SK-N-DZ (cell line): ENCODE measurements at places on chromosomes 5 and 9.

DNA sequence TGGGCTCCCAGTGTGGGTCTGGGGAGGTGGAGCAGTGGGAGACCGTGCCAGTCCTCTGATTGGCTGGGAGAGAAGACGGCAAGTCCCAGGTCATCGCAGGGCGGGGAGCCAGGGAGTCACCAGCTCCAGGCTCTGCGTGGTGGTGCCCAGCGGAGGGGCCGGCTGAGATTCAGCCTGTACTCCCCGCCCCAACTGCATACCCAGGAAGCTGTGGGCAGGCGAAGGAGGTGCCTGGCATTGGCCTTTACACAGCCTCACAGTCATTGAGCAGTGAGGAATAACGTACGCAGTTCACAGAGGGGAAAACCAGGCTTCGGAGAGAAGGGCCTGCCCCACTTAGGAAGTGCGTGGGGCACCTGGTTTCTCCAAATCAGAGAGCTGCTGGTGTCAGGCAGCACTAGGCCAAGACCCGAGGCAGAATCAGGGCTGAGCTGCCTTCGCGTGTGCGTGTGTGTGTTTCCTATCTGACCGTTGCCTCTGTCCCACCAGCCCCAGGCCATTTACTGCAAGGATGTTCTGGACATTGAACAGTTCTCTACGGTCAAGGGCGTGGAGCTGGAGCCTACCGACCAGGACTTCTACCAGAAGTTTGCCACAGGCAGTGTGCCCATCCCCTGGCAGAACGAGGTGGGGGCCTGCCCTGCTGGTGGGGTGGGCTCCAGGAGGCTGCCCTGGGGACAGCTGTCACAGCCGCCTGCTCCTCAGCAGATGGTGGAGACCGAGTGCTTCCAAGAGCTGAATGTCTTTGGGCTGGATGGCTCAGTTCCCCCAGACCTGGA, 6.2 kb upstream of the PRR7 start:
- DNase-seq: no peak

GRCh38 chr5:2205185-2205585, 322.5 kb upstream of the IRX4 start:
- no peak for DNase-seq

DNA sequence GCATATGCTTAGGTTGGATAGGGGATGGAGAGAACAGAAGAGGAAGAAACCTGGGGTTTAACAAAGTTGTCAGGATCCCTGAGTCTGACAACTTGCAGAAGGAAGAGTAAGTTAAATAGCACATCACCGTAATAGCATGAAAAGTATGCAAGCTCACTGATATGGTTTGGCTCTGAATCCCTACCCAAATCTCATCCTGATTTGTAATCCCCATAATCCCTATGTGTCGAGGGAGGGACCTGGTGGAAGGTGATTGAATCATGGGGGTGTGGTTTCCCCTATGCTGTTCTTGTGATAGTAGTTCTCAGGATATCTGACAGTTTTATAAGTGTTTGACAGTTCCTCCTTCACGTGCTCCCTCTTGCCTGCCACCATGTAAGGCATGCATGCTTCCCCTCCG, 193.3 kb downstream of the PSAT1 start:
- DNase-seq: no peak

- DNase-seq: no peak
Observed at GRCh38 chr9:79131246-79131774, 440.5 kb upstream of the TLE4 start.

DNA sequence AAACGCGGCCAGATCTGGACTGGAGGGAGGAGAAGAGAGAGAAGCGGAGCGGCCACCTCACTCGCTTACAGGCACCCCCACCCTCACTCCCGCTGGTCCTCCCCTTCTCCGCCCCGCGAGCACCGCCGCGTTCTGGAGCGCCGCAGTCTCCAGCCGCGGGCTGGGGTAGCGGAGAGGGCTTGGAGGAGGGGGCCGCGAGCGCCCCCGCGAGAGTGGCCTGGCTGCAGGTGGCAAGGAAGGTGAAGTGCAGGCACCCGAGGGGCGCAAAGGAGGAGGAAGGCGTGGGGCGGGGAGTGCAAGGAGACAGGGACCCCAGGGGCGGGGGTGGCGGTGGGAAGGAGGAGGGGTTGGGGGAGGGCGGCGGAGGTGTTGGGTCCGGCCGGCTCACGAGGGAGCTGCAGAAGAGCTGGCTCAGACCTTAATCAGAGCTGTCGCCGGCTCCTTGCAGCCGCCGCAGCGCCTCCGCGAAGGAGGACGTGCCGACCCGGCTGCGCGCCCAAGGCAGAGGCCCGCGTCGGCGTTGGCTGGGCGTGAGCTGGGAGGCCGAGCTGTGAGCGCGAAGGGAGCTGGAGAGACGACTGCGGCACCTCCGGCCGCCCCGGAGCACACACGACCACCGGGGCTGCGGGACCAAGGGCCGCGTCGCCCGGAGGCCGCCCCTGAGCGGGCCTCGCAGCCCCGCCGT, at the start of gene DMRT3:
Gene DMRT3 (plus strand): TSS at position 398 of the 685 bp plus-strand sequence. CDS start 347 bp downstream, outside the sequence.
- DNase-seq: no peak

DNA sequence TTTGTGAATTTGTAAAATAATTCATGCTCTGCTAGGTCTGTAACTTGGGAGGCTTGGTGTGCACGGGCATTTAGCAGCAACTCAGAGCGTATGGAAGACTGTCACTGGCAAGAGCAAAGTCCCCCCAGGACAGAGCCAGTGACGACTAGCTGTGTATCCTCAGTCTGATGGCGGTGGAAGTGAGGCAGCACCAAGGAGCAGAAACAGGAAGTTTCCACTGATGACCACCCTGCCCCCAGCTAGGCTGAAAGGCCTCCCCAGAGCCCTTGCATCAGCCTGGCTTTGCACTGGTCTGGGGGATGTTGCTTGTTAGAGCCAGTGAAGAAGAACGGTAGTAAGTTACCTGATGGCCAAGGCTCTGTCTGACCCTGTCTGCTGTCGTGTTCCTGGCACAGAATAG, 66.8 kb upstream of the ABL1 start:
- no peak for DNase-seq

GRCh38 chr9:126615245-126615790, 1.6 kb downstream of the LMX1B start:
- no peak for DNase-seq

- no peak for DNase-seq
Observed at GRCh38 chr9:99855467-99856176, 33.9 kb downstream of the NR4A3 start.

- no peak for DNase-seq
Observed at GRCh38 chr5:168714046-168714445, 134.9 kb upstream of the PANK3 start.

GRCh38 chr9:130636648-130637020, 27.8 kb upstream of the PRDM12 start:
- DNase-seq: no peak

DNA sequence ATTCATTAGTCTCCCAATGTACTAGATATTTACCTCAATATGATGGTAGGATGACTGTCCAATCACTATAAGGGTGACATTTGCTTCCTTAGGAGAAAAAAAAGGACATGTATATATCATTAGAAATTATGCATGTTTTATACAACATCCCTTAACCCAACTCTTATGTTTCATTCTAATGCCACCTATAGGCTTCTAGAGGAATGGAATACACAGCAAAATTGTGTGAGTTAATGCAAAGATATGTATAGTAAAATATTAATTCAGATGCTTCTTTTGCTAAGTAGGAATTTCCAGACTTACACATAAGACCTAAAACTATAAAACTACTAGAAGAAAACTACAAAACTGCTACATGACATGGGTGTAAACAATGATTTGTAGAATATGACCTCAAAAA, 3.5 kb downstream of the PRXL2C start:
- DNase-seq: no peak
